ENCODE measurements at places on chromosomes 4 and X.
A peak's percentile ranks its signal among the peaks of the same experiment; 100 is the strongest.

GRCh38 chr4:5992171-5992827 is 25.9 kb downstream of the C4orf50 start:
- DNase-seq: no peak

GRCh38 chr4:162457071-162457865 is 293.5 kb upstream of the FSTL5 start:
- DNase-seq: no peak

GRCh38 chr4:8911316-8912088 is 39.9 kb upstream of the HMX1 start:
- DNase-seq: no peak

GRCh38 chr4:158729716-158730559 is 6.7 kb upstream of the PPID start:
- DNase-seq: peak; percentile 75

- no peak for DNase-seq
Measured at GRCh38 chrX:151776181-151776731, 41.7 kb downstream of the CNGA2 start.

GRCh38 chr4:9999956-10000561 is 21.2 kb downstream of the SLC2A9 start:
- DNase-seq: no peak

GRCh38 chrX:77917294-77917933 is 6.9 kb downstream of the ATP7A start:
- DNase-seq: no peak

GRCh38 chr4:54365691-54366090 is 136.6 kb downstream of the PDGFRA start:
- no peak for DNase-seq

GRCh38 chr4:12873351-12873750 is 610.8 kb downstream of the RAB28 start:
- no peak for DNase-seq

GRCh38 chr4:76696109-76696508 is 201.8 kb downstream of the SOWAHB start:
- no peak for DNase-seq

- DNase-seq: no peak
Measured at GRCh38 chr4:36786519-36786918, 458.0 kb upstream of the NWD2 start.

DNA sequence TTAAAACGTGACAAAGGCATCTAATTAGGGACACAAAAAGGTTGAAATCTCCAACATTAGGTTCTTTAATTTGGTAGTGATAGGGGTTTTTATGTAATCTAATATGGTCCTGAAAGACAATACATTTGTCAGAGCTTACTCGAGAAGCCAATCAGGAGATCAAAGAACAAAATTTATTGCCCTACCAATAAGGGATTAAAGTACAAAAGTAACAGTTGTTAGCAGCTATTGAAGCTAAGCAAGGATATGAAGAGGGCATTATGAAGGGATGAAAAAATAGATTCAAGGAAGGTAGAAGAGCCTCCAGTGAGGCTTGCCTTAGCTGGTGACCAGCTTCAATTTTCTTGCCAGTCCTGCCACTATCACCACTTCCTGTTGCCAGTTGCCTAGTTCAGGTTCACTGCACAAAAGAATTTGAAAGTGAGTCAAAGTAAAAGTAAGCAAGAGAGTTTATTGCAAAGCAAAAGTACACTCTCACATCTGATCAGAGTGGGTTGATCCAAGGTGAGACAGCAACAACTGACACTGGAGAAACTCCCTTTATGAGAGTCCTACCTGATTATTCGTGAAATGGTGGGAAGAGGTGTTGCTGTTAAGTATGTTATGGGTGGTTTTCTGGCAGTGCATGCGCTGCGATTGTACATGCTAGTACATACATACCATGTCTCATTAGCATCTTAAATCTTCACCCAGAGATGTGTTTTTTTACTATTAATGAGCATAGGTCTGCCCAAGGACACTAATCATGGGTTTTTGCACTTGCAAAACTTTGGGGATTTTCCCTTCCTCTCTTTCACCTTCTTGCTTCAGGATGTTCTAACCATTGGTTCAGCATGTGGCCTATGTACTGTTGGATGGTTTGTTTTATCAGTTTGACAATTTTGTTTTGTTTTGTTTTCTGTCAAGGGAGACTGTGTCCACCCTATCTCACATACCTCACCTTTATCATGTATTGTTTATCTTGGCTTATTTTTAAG is 263.2 kb upstream of the ITM2A start:
- DNase-seq: no peak

DNA sequence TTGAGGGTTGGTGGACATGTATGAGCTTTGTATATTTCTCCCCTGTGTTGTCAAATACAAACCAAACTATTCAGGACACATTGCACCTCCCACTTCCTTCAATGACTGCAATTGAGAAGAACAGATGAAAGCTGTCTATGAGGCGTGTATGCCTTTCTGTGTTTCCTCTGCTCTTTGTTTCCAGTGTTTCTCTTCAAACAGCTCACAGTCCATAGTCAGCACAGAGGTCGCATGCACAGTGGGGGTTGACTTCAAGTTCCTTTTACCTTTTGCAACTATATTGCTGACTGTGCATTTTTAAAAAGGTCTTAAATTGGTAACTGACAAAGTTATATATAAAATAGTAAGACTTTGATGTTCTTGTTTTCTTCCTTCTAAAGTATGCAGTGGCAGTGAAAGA is 957.8 kb downstream of the C4orf33 start:
- DNase-seq: no peak

- no peak for DNase-seq
Measured at GRCh38 chr4:57068237-57068981, 41.8 kb downstream of the IGFBP7 start.

- no peak for DNase-seq
Measured at GRCh38 chr4:137065311-137065710, 467.0 kb downstream of the PCDH18 start.

GRCh38 chrX:87616371-87616770 is 98.8 kb downstream of the KLHL4 start:
- DNase-seq: no peak

GRCh38 chr4:138522366-138522765 is 280.2 kb upstream of the SLC7A11 start:
- DNase-seq: peak; percentile 13

DNA sequence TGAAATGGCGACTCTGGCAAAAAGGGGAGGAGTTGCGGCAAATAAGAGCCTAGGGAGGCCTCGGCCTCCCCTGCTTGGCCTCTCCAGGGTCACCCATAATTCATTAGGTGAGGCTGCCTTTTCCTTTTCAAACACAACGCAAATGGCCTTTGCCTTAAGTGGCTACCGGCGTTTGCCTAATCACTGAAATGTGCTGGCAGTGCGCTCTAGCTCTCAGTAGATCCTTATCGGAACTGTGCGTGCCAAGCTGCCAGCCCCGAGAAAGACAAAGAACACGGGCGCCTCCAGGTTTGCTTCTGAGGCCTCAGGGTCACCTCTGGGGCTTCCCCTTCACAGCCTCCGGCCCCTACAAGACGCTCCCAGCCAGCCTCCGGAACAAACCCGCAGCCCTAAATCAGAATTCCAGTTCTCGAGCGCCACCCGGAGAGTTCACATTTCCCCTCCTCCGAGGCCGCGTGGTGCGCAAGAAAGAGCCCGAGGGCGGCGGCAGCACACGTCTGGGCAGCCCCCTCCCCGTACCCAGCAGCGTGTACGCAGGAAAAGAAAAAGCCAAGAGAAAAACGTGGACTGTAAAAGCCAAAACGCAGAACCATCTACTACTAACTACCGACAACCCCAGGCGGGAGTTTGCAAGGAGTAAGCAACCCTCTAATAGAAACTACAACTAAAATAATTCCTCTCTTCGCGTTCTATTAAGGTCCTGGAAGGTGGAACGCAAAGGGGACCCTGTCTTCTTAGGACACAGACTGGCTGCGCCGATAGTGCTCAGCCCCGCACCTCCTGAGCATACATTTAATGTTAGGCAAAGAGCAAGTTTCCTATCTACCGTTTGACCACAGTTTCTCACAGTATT is 76.5 kb upstream of the BCOR start:
- DNase-seq: peak; percentile 91

DNA sequence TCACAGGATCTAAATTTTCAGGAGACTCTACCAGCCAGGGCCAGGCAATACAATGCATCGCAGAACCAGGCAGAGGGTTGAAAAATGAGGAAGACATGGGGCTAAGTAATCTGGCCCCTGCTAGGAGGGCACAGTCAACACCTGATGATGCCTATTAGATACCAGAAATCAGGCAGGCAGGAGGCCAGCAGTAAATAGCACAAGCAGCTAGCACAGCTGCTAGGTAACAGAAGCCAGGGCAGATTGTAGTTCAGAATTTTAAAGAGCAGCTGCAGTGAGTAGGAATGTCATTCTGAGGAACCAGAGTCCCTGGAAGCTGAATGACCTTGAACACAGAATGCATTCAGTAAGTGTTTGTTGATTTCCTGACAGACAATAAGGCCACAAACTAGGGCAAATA is 38.8 kb upstream of the TRPC5OS start:
- DNase-seq: no peak

DNA sequence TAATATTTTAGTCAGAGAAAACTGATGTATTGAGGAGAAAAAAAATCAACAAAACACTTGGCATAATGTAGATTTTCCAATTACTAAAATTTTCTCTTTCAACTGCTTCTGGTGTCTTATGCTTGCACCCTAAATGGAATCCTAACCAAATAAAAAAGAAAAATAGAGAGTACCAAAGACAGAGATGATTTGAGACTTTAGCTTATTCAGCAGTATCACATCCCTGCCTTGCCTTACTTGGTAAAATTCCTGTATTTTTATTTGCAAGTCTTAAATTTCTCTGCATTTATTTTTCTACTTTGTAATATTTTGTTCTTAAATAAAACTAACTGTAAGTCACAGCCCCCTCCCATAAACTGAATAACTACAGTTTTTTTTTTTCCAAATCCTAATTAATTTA is 950.5 kb upstream of the INTU start:
- no peak for DNase-seq

- DNase-seq: no peak
Measured at GRCh38 chrX:44474410-44474809, 68.2 kb downstream of the FUNDC1 start.

DNA sequence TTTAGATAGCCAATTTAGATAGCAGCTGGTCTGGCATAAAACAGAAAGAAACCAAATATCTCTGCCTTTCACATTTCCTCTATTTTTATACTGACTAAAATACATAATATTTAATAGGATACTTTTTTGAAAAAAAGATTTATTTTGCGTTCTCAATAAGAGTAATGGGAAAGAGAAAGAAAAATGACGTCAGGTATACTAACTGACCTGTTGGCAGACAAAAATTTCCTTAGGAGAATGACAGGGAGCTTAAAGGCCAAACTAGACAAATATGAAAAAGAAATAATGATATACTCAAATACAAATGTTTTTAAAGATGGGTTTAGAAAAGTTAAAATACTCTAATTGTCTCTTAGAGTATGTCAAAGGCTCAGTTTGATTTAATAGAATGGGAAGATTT is 309.4 kb upstream of the ADGRL3 start:
- DNase-seq: no peak

DNA sequence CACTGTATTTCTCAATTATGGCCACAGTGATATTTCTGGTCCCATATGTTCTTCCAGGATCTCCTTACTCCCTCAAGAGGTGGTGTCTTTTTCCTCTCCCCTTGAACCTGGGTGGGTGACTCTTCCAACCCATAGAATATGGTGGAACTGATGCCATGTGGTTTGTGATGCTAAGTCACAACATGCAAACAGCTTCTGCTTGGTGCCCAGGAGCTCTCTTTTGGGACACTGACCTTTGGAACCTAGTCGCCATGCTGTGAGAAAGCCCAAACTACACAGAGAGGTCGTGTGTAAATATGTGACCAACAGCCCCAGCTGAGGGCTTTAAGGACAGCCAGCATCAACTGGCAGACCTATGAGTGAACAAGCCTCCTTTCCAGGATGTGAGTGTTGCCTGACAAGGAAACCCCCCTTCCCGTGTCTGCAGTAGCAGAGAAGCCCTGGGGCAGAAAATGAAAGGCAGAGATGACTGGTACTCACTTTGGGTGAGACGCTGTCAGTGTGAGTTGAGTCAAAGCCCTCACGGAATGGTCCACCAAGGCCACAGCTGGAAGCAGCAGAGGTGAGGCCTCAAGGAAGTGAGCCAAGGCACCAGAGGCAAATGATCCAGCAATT is 223.4 kb downstream of the BCOR start:
- no peak for DNase-seq

DNA sequence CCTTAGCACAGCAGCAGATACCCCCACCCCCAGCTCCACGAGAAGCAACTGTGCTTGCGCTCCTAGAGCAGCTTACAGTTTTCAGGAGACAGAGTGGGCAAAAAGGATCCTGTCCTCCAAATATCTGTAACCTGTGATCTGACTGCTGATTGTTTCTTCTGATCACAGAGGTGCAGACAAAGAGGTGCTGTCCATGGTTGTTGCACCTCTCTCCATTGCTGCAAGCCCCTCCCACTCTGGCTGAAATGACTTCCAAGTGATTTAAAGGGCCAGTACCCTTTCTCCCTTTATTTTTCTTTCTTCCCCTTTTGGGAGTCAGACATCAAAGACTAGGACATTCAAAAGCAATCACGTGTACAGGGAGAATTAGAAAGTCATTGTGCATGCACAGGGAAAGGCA is 205.3 kb upstream of the GEMIN8 start:
- DNase-seq: no peak

- DNase-seq: no peak
Measured at GRCh38 chr4:155569960-155570515, 96.6 kb upstream of the GUCY1A1 start.

GRCh38 chrX:137362583-137362982 is 203.3 kb upstream of the ZIC3 start:
- no peak for DNase-seq

DNA sequence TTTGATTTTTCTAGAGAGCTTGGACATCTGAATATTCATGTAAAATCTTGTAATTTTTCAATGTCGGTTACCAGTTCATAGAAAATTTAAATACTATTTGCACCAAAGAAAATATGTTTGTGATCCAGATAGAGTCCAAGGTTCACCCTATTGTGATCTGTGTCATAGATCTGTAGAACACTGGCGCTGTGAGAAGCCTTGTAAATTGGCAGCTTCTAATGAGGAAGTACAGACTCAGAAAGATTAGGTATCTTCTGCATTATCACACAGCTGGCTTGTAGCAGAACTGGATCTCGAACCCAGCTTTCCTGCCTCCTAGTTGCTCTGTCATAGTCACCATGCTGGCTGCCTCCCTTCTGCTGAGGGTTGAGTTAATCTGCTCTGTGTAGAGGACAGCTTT is 106.5 kb upstream of the PAK3 start:
- DNase-seq: no peak

DNA sequence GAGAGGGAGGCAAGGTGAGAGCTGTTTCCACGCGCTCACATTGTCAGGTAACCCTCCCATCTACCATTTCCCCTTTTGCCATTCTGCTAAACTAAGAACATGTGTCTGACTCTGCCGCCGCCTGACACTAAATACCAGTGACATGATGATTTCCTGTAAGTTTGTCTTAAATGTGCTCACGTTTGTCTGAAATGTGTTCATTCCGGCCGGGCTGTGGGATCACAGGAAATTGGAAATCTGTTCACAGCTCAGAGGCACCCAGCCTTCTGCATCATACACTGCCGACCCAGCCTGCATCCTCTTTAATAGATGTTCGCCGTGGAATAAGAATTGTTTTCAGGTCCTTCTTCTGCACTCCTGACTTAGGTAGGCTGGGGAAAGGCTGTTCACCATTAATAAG is 336.2 kb upstream of the PPARGC1A start:
- DNase-seq: no peak
